T follicular helper cell (primary cell): ENCODE measurements at places on chromosomes 5 and 9.
A peak's percentile ranks its signal among the peaks of the same experiment; 100 is the strongest.

DNA sequence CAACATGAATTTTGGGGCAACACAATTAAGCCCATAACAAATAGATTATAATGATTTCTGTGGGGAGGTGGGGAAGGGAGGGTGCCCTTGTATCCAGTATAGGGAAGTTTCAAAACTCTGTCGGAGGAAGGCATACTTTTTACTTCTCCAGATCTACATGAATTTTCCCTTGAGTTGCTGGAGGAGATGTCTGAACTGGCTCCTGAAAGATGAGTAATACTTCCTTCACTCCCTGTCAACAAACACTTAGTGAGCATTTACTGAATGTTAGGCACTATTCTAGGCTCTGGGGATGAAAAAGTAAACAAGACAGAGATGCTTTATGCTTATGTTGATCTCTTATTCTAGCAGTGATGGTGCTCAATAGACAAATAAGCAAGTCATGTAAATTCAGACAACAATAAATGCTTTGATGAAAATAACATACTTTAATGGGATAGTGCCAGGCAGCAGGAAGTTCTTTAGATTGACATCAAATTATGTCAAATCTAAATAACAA is 197.9 kb upstream of the ANKH start:
- DNase-seq = no peak

GRCh38 chr5:36712706-36713105 is 106.3 kb downstream of the SLC1A3 start:
- DNase-seq = no peak

GRCh38 chr5:127450046-127450445 is 67.4 kb upstream of the PRRC1 start:
- no peak for DNase-seq

- DNase-seq = no peak
These were observed 1.6 kb downstream of the ZNF462 start for GRCh38 chr9:106864373-106865143.

- DNase-seq = no peak
These were observed 14.1 kb upstream of the SPARC start for GRCh38 chr5:151700820-151701219.

DNA sequence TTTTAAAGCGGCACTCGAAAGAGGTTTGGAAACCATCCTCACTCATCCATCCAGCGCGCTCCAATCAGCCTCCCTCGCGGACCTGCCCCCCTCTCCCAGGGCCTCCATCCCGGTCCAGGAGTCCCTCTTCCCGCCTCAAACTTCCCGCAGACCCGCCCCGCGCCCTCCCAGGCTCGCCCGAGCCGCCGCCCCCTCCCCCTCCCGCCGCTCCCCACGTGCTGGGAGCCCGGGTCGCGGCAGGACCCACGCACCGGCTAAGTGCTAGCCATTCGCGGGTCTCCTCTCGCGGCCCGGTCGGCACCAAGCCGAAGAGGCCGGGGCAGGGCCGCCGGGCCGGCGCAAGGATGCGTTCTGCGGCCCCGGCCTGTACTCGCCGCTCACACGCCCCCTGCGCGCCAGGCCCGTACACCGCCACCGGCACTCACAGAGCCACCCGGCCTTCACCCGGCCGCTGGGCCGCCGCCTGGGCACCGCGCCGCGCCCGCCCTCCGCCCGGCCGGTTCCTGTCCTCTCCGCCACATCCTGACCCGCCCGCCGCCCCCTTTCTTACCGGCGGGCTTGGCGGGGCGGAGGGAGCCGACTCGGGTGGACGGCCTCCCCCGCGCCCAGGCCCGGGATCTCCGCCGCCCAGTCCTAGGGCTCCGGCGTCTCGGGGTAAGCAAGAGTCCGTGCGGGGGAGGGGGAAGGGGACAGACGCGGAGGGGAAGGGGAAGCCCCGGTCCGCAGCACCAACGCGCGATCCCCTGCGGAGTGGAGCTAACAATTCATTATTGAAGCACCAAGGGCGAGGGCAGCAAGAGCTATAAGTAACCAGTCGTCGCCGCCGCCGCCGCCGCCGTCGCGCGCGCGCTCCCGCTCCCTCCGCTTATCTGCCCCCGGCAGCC is 576 bp downstream of the CHD1 start:
- peak; percentile 24 for DNase-seq

- no peak for DNase-seq
These were observed 108.5 kb downstream of the MTREX start for GRCh38 chr5:55416306-55416705.

DNA sequence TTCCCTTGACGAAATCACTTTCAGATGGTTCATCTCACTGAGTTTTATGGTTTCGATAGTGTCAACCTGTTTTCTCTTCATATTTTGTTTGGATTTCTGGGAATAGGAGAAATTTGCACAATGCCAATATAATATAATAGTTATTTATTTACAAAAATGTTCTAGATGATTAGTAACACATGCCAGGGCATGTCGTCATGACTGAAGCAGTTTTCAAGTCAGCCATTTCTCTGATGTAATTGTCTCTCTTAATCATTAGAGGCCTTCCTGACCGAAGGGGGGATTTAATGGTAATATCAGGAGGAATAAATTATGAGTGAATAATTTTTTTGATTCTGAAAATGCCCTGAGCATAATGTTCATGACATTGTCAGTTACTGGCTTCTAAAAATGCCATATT is 246.5 kb upstream of the ATP10B start:
- no peak for DNase-seq

DNA sequence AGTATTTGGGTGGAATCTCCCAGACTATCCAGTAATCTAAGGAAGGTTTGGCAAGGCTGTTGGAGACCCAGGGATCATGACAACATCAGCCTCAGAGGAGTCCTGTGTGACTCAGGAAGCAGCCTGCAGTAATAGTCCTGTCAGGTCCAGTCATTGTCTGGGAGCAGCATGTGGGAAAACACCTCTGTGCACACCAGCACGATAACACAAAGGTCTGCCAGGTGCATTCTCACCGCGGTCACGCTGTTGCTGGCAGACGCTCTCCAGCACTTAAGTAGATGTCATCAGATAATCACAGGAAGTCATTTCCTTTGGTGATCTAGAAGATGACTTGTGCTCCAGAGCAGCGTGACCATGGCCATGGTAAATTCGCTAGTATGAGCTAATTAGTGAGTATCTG is 99.2 kb upstream of the IQGAP2 start:
- peak; percentile 3 for DNase-seq

- no peak for DNase-seq
These were observed 95.7 kb upstream of the EGFLAM start for GRCh38 chr5:38162625-38163024.

DNA sequence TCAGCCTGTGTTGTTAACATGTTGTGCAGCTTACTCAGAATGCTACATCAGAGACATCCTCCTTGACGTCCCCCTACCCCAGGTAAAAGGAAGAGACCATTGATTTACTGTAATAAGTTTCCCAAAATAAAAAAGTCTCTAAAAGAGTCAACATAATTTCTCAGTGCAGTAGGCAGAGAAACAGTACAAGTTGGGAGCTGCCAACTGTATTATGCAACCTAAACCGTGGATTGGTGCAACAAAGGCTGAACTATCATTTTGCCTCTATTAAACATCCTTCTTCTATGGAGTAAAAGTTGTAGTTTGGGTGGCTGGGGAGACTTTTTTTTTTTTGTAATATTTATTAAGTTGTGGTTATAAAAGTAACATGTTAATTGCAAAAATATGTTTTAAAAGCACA is 208.0 kb downstream of the NR3C1 start:
- no peak for DNase-seq

- peak; percentile 40 for DNase-seq
These were observed 71.9 kb downstream of the MVB12B start for GRCh38 chr9:126398403-126399058.

DNA sequence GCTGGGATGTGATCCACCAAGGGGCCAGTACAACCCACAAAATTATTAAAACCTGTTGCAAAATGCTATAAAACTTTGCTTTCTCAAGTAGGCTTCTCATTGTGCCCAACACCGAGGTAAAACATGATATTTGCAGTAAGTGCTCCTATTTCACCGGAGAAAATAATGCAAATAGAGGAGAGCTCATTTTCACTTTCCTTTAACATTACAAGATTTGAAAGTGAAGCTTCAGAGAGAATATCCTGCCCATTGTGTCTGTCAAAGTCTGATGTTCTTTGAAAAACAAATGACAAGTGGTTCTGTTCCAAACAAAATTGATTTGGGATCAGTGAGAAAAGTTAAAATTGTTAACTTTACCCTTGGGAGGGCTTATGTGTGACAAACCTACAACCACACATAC is 287.1 kb downstream of the KCNN2 start:
- no peak for DNase-seq

DNA sequence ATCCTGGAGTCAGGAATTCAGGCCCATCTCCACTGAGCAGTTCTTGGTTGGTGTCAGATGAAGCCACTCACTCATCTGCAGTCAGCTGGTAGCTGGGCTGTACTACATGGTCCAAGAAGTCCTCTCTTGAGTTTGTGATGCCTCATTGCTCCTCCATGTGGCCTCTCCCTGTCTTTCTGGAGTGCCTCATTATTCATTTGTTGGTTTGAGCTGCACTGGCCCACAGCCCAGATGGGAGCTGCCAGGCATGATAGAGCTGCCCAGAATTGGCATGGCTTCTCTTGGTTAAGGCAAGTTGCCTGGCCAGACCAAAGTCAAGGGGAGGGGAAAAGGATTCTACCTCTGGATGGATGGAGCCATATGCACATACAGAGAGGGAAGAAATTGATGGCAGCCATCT is 8.0 kb downstream of the PTCD2 start:
- no peak for DNase-seq

GRCh38 chr5:1793301-1793740 is 6.3 kb downstream of the MRPL36 start:
- DNase-seq = no peak

DNA sequence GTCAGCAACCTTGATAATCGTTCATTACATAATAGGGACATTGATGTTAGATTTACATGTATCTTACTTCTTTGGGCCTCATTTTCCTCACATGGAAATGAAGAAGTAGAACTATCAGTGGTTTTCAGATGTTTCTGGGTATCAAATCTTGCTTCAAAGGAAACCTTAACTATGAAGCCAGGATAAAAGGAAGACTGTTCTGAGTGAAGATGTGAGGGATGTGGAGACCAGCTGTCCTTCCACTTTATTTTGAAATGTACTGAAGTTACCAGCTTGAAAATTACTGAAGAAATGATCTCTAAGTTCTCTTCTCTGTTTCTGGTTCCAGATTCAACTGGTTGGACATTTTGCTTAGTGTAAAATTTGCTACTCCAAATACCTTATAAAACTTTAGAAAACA is 186.0 kb downstream of the ADAMTSL1 start:
- DNase-seq = no peak

- DNase-seq = no peak
These were observed 31.7 kb upstream of the ZBTB43 start for GRCh38 chr9:126773004-126773607.

- DNase-seq = no peak
These were observed 186.8 kb downstream of the TMEM161B start for GRCh38 chr5:88081877-88082276.

DNA sequence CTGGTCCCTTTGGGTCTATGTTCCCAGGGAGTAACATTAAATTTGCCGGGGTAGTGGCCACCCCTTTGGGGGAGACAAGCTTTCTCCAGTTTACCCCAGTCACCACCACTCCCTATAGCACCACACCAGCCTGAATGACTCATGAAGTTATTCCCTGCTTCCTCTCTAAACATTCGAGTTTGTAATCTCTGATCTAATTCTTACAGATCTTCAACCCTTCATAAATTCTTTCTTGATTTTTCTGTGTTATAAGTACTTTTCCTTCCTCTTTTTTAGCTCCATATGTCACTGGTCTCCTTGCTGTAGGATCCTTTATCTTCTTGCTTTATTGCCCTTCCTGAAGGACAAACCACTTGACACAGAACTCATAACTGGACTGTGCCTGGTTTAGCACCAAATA is 55.6 kb downstream of the GNA14 start:
- no peak for DNase-seq
